Breast epithelium (tissue), 4 donors: ENCODE measurements at places on chromosomes 4 and X. TPM values are rescaled to one million over a fixed set of nuclear protein-coding genes. Genes with fewer than 3 reads are reported as not detected.

The NOX1 gene
- not detected for total RNA-seq

The FHDC1 gene
- 2.3 TPM for total RNA-seq

The RASGEF1B gene
- 25.0 TPM for total RNA-seq

The RAB39B gene
- 1.3 TPM for total RNA-seq

DNA sequence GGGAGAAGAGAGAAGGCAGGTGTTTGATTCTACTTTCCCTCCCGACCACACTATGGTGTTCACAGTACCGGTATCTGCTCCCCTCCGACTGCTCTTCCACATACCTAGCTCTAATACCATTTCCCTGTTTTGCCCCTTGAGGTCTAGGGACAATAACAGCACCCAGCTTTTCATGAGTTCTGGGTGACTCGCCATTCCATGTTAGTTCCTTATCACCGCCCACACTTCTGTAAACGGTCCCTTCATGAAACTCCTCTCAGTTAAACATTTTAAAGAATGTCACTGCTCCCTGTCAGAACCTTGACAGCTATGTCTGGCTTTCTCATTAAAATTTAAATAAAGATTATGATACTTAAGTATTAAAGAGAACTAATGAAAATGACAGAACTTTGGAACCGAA lies 136.7 kb downstream of the ADAMTS3 start:
- DNase-seq, result no peak
- no peak overlapping the region for H3K4me3 ChIP-seq
- no peaks in the 10 kb centered on the region for H3K4me1 ChIP-seq
- H3K27ac ChIP-seq, result no peak overlapping the region

The SSX1 gene
- not detected for total RNA-seq

The GDPD2 gene
- not detected for total RNA-seq

The MAGEE1 gene
- 0.80 TPM for total RNA-seq

DNA sequence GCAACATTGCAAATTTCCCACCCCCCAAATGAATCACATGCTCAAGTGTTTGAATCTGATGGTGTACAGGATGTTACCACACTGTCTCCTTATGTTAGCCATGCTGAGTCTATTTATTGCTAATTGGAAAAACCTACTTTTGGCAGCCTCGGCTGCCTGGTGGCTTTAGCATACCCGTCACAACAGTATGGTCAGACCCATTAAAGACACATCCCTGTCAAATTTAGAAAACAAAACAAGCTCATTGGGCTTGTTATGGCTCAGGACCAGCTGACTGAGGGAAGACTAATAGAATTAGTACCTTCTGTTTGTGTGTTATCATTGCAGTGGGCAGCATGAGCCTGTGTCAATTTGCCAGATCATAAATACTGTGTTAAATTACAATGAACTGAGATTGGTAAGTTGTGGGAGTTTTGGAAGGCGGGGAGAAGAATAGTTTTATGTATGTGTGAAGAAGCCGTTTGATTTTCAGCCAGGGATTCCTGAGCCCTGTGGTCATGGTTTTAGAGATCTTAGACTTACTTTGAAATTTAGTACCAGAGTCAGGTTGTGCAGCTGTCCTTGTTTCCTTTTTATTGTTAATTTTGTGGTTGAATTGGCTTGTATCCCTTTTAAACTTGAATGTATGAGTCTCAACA lies 66.8 kb downstream of the POLA1 start:
- H3K27ac ChIP-seq, result no peak overlapping the region
- DNase-seq, result no peak
- no peaks in the 10 kb centered on the region for H3K36me3 ChIP-seq
- H3K4me1 ChIP-seq, result no peaks in the 10 kb centered on the region
- no peaks in the 10 kb centered on the region for H3K27me3 ChIP-seq
- no peak overlapping the region for H3K4me3 ChIP-seq

- H3K36me3 ChIP-seq, result no peaks in the 10 kb centered on the region
- H3K4me1 ChIP-seq, result no peaks in the 10 kb centered on the region
- H3K27me3 ChIP-seq, result no peaks in the 10 kb centered on the region
- no peak overlapping the region for H3K4me3 ChIP-seq
These were observed 12.3 kb downstream of the ETDA start for GRCh38 chrX:135264206-135264605.

The F8A2 gene
- not detected for total RNA-seq

The SHISA3 gene
- total RNA-seq, result 0.73 TPM

The ELOVL6 gene
- 5.6 TPM for total RNA-seq

DNA sequence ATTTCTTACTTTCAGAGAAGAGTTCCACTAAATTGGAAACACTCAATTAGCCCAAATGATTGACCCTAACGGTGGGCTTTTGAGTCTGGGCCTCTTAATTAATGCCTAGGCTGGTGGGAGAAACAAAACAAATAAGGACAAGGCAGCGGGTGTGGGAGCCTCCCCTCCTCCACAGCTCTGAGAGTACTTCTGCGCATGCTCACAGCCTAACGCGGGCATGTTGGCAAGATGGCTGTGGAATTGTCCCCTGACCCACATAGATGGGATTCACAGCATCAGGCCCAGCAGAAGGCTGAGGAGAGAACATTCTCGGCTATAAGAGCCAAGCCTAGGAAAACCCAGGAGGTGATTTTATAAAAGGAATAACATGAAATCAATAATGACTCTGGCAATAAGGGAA lies 230.1 kb downstream of the HS6ST2 start:
- no peak overlapping the region for H3K27ac ChIP-seq
- H3K4me1 ChIP-seq, result no peaks in the 10 kb centered on the region
- no peaks in the 10 kb centered on the region for H3K27me3 ChIP-seq

DNA sequence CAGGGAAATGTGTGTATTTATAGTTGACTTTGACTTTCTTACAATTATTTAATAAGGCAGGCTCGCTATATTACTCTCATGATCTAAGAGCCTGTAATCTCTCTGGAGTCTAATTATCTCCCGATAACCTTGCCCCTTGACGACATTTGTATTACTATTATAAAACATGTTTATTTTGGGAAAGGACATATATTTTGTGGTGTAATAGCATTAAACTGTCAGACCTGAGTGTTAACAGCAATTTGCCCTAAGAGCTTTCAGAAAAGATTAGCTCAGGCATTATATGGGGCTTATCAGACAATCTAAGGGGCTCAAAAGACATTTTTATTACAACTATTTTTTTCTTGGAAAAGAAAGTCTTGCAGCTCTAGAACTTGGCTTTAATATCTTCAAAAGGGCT lies 427.9 kb upstream of the SLIT2 start:
- no peak overlapping the region for H3K27ac ChIP-seq
- no peak for DNase-seq
- no peaks in the 10 kb centered on the region for H3K36me3 ChIP-seq
- no peaks in the 10 kb centered on the region for H3K4me1 ChIP-seq
- H3K4me3 ChIP-seq, result no peak overlapping the region
- no peaks in the 10 kb centered on the region for H3K27me3 ChIP-seq

DNA sequence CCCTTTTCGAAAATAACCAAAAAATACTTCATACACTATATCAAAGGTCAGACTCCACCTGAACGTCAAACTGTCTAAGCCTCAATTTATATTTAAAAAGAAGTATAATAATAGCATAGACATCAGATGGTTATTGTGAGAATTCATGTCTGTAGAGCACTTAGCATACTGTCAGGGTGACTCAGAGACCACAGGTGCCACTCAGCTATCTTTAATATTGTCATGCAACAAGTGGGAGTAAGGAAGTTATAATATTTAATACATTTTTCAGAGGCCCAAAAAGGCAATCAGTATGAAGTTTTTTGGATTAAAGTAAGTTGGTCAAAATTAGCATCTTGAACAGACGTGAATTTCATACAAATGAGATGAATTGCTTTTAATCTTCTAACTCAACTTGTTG lies 93.3 kb downstream of the PHOX2B start:
- no peak overlapping the region for H3K4me3 ChIP-seq
- no peaks in the 10 kb centered on the region for H3K4me1 ChIP-seq
- H3K36me3 ChIP-seq, result no peaks in the 10 kb centered on the region
- no peak for DNase-seq
